ENCODE measurements at places on chromosomes 5 and 9. TPM values are rescaled to one million over a fixed set of nuclear protein-coding genes. Genes with fewer than 3 reads are reported as not detected.
A peak's percentile ranks its signal among the peaks of the same experiment; 100 is the strongest.

Gene C9orf50
- total RNA-seq = not detected

GRCh38 chr9:29798599-29798998 is 2225.3 kb upstream of the C9orf72 start:
- DNase-seq = no peak

DNA sequence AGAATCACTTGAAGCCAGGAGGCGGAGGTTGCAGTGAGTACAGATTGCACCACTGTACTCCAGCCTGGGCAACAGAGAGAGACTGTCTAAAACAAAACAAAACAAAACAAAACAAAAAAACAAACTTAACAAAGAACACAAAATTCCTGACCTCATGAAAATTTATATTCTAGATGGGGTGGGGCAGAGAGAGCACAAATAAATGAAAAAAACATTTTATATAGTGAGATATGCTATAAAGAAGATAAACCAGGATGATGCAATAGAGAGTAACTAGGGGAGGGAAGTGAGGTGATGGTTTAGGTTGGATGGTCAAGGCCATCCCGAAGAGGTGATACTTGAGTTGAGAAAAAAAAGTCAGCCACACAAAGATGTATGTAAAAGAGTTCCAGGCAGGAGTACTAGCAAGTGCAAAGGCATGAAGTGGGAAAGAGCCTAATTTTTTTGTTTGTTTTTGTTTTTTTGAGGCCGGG is 10.2 kb upstream of the LARS1 start:
- DNase-seq = no peak

- no peak for DNase-seq
These were observed 242.3 kb upstream of the BRINP1 start for GRCh38 chr9:119611565-119611964.

DNA sequence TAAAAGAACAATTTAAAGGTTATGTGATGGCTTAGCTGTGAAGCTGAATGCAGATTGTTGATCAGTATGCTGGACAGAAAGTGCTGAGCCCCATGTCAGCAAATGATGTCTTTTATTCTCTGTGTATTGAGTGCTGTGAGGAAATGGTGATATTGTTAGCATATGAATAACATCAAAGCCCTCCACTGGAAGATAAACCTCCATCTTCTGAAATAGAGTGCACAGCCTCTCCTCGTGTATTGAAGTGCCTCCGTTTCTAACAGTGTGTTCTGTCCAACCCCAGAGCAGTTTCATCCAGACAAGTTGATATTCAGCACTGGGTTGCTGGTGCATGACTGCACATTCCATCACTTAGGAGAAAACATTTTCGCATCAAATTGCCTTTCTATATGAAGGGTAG is 242.9 kb downstream of the CSNK1G3 start:
- DNase-seq = no peak

GRCh38 chr5:111469903-111470302 is 42.4 kb downstream of the STARD4 start:
- DNase-seq = no peak

Gene C9orf153
- not detected for total RNA-seq

DNA sequence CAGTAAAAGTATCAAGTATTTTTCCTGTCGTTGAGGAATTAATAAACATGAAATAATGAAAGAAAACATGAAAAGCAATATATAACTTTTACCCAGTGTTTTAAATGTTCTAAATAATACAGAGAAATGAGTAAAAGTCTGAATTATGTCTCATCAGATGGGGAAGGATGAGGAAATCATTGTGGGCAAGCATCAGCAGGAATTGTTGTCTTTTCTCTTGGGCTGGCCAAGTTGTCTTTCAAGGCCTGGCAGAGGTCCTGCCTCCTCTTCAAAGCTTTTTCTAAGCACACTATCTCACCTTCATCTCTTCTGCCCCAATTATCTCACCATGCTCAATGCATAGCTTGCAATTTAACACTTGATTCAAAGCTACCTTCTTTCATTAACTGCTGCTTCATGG is 41.9 kb downstream of the MOCS2 start:
- no peak for DNase-seq

Gene PTPRD
- 55.9 TPM for total RNA-seq

- DNase-seq = no peak
These were observed 48.1 kb downstream of the VAV2 start for GRCh38 chr9:133943781-133944745.

Gene LURAP1L
- total RNA-seq = not detected

Gene ERP44
- 23.9 TPM for total RNA-seq

- no peak for DNase-seq
These were observed 482.1 kb upstream of the ZNF608 start for GRCh38 chr5:125228363-125229070.

Gene OTP
- not detected for total RNA-seq

Gene OBP2B
- total RNA-seq = not detected

GRCh38 chr5:92674321-92674720 is 906.7 kb downstream of the NR2F1-AS1 start:
- DNase-seq = no peak

Gene TPM2
- 26.5 TPM for total RNA-seq

DNA sequence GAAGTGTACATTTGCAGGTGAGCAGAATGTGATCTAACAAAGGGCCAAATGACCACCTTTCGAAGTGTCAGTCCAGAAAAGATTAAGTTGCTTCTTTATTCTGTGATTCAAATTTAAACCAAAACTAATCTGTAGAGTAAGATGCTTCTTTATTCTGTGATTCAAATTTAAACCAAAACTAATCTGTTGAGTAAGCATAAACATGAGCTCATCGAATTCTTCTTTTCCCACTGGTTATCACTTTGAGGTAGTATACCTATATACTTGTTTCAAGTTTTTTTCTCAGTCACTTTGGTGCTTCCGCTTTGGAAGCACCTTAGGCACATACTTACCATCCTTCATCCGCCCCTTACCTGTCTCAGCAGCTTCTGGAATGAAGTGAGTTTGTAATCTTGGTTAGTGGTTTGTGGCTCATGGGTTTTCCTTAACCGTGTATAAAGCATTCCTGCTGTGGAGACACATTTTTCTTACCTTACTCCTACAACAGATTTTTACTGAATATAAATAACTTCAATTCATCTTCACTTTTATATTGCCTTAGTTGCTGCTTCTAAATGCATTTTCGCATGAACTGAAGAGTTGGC is 40.7 kb upstream of the CTXN3 start:
- no peak for DNase-seq

DNA sequence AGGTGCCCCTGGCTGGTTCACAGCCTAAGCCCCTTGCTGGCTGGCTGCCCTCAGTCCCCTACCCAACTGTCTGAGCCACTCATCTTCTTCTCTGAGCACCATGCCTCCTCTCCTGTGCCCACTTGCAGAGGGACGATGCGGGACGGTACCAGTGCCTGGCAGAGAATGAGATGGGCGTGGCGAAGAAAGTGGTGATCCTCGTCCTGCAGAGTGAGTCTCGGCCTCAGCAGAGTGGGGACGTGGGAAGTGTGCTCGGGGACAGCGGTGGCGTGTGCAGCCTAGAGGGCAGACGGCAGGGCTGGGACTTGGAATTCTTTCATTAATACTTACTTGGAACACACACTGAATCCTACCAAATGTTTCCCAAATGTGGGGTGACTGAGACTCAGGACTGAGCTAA is 34.3 kb upstream of the ASS1 start:
- DNase-seq = no peak

DNA sequence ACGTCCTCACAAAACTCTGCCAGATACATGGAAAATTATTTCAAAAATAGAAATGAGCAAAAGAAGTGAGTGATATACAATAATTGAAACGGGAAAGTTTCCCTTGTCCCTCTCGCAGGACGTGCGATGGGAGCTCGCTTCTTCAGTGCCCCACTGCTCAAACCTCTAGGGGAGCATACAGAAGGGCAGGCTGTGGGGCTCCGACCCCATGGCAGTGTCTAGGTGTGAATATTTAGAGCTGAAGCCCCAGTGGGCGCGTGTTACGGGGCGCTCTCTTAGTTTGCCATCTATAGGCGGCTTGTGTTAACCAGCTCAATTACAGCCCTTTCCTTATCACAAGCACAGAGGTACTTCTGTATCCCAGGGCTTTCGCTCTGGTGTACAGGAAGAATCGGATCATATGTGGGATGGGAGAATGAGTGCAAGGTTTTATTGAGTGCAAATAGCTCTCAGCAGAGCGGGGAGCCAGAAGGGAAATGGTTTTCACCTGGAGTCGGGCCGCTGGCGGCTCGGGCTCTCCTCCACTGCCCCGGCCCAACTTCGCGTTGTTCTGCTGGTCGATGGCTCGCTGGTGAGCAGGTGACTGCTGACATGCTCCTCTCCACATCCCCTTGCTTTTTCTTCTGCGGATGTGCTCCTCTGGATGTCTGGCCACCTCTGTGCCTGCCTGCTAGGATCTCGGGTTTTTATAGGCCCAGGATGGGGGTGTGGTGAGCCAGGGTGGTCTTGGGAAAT is 334.0 kb upstream of the PTPRD start:
- DNase-seq = no peak

DNA sequence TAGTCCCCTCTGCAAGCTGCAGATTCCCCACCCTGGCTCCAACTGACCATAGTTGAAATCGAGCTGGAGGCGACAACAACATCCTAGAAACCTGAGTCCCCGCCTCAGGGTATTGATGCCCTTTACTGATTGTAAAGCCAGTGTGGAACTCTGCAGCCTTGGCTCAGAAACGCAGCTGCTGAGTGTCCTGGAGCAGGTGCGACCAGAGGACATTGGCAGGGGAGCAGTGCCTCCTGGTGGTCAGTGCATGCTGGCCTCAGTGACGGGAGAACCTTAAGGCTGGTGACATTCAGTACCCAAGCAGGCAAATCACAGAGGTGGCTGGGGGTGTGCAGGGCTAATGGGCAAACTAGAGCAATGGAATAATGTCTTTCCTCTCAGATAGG is 20.4 kb upstream of the ZNF354B start:
- peak; percentile 56 for DNase-seq

Gene ST6GALNAC4
- total RNA-seq = 12.1 TPM

Gene TNFSF15
- 0.66 TPM for total RNA-seq
